Cerebellar nuclear complex (tissue), 1 donor: ENCODE measurements at places on chromosomes 16 and 17.

DNA sequence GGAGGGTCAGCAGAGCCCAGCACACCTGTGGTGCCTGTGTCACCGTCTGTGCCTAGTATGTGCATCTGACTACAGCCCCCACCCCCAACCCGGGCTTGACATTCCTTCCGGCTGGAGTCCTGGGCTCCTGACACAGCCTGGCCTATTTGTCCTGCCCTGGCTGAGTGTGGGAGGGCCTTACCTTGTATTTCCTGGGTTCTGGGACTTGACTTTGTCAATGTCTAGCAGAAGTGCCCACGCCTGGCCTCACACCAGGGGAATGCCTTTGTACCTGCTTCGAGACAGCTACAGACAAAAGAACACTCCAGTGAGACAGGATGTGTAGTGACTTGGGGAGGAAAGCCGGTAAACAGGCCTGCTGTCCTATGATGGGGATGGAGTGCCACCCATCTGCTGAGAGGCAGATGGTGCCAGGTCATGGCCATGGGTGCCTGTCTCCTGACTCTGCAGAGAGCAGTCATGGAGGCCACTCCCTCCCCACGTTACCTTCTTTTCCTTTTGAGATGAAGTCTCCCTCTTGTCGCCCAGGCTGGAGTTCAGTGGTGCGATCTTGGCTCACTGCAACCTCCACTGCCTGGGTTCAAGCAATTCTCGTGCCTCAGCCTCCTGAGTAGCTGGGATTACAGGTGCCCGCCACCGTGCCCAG, 42.8 kb downstream of the TNFRSF13B start:
- DNase-seq: no peak

- no peak for DNase-seq
These were observed 47.6 kb upstream of the RBBP6 start for GRCh38 chr16:24491731-24492130.

DNA sequence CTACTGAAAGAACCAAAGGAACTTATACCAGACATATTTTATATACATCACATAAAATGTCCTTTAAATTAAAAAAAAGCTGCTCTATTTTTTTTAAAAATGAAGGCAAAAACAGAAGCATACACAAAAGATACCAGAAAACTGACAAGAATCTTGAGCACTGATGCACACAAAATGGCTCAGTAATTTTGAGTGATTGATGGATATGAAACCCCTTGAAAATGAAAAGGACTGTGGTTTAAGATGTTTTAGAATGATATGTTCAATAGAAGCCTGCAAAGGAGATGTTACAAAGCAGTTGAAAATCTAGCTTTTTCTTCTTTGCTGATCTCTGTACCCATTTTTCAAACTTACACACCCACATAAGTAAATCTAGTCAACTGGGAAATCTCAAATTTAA, 2.7 kb downstream of the C16orf87 start:
- no peak for DNase-seq

GRCh38 chr17:81160306-81160705, 5.0 kb upstream of the PVALEF start:
- DNase-seq: no peak

DNA sequence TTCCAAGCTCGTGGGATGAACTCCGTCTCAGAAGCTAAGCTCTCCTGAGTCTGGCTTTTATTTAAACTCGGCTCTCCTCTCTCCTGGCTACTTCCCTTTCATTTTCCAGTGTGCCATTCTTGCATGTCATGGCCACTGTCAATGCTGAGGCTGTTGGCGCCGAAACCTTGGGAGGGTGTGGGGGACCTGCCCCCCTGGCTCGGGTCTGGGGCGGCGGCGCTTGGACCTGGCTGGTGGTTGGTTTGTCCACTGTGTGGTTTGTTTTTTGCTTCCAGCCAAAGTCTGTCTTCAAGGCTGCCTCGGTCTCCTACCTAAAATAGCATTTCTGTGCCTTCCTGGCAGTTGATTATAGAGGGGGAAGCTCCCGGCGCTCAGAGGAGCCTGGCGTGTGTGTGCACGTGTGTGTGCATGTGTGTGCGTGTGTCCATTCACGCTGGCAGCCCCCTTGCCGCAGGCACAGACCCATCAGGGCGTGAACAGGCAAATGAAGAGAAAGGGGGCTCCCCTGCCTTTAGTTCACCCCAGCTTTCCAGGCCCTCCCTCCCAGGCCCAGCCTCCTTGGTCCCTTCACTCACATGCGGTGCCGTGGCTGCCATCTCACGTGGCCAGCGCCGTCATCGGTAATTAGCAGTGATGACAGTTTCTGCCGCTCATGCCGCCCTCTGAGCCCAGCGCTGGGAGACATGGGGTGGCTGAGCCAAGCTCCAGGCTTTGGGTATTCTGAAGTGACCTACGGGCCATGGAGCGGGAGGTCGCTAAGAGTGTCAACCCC, 179.9 kb downstream of the SEC14L1 start:
- no peak for DNase-seq

- no peak for DNase-seq
These were observed 33.9 kb downstream of the COX4I1 start for GRCh38 chr16:85833219-85833920.
